Inflammatory macrophage (primary cell): ENCODE measurements at places on chromosomes 1 and 21.

DNA sequence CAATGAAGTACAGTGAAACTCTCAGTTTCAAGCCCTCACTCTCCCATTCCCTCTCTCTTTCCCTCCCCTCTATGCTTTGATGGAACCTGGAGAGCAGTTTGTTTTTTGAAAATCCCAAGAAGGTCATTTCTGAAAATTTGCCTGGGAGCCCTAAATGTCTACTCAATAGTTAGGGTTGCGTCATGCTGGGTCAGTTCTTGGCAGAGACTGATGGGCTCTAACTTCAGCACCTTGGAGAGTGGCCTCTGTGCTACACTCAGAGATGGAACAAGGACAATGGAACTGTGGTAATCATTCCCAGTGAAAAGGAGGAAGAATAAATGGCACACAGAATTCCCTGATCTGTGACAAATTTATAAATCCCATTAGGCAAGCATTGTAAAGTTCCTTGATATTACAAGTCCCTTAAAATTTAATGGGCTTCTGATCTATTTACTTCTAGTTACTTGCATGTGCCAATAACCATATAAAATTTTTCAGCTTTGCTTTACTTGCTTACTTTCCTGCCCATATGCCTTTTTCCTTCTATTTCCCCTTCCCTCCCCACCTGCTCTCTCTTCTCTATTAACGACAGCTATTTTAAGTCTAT, 182.9 kb upstream of the KCND3 start:
- DNase-seq, result peak; percentile 13

GRCh38 chr1:194342484-194343262, 1156.3 kb upstream of the B3GALT2 start:
- no peak for DNase-seq

- DNase-seq, result no peak
Observed at GRCh38 chr1:53285969-53286760, 41.7 kb downstream of the LRP8 start.

DNA sequence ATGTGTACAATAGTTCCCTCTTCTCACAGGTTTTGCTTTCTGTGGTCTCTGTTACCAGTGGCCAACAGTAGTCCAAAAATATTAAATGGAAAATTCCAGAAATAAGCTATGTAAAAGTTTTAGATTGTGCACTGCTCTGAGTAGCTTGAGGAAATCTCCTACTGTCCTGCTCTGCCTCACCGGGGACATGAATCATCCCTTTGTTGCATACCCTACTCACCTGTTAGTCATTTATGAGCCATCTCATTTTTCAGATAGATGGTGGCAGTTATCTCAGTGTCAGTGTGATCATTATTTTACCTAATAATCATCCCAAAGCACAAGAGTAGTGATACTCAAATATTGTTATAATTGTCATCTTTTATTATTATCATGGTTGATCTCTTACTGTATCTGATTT, 688.1 kb downstream of the PLA2G4A start:
- DNase-seq, result no peak

DNA sequence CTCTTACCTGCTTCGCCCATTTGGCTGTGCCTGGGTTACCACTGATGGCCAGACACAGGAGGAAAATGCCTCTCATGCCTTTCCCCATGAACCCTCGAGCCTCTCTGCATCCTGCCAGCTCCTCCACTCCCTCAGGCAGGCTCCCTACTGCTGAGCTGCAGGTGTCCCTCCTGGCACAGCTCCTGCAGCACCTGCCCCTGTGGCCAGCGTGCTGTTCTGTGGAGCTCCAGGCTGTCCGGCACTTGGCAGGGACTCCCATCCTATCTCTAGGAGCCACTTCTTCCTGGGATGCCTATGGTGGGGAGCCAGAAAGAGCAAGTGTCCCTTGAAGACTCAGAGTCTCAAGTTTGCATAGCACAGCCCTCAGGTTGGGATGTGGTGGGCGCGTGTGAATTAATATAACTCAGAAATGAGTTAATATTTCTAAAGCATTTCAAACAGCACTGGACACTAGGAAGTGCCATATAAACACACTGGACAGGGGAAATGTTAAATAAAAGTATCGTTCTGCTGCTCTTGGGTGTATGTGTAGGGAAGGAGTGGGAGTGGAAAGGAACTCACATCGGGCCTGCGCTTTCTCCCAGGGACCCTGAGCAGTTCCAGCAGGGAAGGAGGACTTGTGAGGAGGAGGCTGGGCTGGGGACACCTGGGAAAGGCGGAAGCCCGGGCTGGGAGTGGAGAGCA, 2.7 kb downstream of the LRRC71 start:
- no peak for DNase-seq

GRCh38 chr1:100038660-100039287, 69.0 kb downstream of the SLC35A3 start:
- peak; percentile 70 for DNase-seq

DNA sequence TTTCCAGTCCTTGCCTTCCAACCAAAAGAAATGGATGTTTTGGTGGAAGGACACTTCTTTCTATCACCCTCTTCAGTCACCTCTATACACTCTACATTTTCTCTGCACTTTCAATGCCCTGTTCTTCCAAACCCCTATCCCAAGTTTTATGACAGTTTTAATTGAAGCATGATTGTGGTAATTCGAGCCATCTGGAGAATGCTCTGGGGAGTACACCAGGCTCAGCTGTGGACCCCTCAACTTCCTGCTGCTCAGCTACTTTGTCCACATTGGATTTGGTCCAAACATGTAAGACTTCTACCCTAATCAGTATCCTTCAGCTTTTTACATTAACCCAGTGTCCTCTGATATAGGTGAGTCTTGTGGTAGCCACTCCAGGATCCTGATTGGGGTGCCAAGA, 129.6 kb downstream of the SYT2 start:
- DNase-seq, result no peak

- DNase-seq, result peak; percentile 57
Observed at GRCh38 chr1:231460614-231461013, 38.5 kb upstream of the EGLN1 start.

GRCh38 chr1:11533790-11534787, 55.1 kb downstream of the DISP3 start:
- DNase-seq, result no peak
